ENCODE measurements at places on chromosomes 5 and 9. TPM values are rescaled to one million over a fixed set of nuclear protein-coding genes. Genes with fewer than 3 reads are reported as not detected.
A peak's percentile ranks its signal among the peaks of the same experiment; 100 is the strongest.

- no peak for DNase-seq
Measured at GRCh38 chr5:169923988-169924387, 56.3 kb downstream of the INSYN2B start.

DNA sequence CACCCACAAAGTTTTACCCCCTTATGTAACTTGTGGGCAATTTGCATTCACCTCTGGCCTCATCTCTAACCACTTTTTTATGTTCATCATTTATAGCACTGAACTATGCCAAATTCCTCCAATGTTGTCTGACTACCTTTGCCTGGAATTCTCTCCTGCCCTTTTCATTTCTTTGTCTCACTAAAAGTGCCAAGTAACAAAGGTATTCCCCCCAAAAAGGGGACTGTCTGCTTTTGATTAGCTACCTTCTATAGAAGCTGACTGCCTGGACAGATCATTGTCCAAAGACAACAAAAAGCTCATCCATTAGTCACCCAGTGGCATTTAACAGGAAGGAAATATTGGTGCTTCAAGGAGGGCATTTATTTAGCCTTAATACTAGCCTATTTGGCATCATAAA, 189.9 kb upstream of the VCAN start:
- peak; percentile 94 for DNase-seq

DNA sequence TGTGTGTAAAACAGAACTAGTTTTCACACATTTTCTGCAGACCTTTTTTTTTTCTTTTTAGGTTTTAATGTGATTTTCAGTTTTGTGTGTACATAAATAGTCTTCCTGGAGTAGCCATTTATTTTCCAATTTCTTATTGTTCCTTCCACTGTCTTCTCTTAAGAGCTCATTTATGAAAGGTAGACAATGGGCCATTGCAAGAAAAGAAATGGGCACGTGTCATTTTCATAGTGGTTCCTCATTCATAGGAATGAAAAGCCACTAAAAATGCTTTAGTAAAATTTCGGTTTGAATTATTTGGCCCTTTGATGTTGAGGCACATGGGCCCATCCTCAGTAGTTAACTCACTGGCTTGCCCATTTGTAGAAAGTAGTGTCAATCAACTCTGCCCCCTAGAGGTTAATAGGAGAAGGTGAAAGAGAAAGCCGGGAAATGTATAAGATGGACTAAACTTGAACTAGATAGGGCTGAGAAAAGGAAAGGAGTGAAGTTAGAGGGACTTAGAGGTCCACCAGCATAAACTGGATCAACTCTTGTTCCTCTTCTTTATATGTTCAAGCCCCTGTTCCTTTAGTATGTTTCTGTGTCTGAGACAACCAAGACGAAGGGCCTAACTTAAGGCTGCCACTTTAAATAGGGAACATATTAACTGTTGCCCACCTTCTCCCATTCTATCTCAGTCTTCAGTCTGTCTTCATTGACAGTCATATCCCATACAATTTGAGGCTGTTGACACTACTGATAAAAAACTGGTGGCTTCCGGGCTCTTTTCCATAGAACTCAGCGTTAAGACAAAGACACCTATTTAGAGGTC, 72.6 kb downstream of the SMARCA2 start:
- DNase-seq, result peak; percentile 53

DNA sequence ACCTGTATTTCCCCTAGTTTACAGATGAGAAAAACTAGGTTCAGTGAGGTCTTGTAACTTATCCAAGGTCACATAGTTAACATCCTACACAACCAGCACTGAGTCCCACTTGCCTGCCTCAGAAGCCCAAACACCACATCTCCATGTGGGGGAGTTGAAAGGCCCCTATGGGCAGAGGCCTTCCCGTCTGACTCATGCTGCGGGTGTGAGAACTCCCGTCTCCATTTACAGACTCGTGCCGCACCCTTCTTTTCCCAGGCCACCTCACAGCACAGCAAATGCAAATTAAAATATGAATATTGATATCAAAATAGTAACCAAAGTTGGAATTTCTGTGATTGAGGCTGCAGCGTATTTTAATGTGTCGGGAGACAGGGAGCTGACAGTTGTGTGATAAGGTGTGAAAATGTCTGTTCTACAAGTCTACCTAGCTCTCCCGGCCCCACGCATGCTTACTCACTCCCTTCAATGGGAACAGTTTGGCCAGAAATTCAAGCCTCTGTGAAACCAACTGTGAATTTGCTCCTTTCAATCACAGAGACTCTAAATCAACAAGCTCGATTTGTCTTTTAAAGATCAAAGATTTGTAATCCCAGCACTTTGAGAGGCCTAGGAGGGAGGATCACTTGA, 90.1 kb downstream of the CRB2 start:
- no peak for DNase-seq

DNA sequence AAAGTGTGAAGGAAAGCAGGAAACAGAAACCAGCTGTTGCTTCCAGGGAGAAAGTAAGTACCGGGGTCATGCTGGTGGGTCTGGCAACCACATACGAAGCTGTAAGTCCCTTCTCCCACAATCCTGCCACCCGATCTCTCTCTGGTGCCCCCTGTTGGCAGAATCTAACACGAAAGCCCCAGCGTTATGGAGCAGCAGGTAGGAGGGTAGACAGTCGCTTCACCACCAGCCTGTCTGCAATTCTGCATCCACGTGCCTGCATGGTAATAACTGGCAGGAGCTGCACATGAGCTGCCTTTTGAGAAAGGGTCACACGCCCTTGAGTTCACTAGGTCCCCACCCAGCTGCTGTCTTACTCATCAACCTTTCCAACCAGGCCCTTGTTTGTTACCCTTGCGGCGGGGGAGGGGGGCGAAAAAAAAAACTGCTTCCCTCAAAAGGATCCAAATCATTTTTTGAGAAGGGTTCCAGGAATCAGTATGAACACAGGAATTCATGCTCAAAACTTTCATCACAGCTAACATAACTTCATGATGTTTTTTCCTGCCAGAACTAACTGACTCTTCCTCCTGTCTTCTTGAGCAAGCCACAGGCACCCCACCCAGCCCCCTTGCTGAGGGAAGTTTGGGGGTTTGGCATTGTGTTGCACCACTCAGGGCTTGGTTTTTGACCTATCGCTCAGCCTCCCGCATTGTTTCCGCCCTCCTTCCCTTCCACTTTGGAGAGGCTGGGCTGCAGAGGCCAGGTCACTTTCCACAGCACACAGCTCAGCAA, 19.6 kb upstream of the TMEM252 start:
- peak; percentile 36 for DNase-seq

DNA sequence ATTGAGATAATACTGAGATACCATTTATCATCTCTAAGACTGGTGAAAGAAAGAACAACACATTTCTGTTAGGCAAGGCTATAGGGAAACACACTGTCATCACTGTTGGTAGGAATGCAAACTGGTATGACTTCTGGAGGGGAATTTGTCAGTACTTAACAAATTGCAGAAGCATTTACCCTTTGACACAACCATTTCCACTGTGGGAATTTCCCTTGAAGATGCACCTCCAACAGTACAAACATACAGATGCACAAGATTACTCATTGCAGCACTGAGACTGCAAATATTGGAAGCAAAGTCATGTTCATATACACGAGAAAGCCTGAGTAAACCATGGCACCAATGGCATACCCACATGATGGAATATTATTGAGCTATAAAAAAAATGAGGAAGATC, 17.6 kb downstream of the GM2A start:
- peak; percentile 73 for DNase-seq

GRCh38 chr9:112846528-112847488, 43.9 kb downstream of the SLC46A2 start:
- DNase-seq, result no peak

- DNase-seq, result no peak
Measured at GRCh38 chr5:380701-381309, 59.3 kb downstream of the AHRR start.

GRCh38 chr5:54905246-54905795, 80.1 kb downstream of the ESM1 start:
- no peak for DNase-seq

GRCh38 chr5:74978345-74978744, 74.0 kb downstream of the GCNT4 start:
- DNase-seq, result no peak

GRCh38 chr9:125422853-125423252, 161.2 kb downstream of the GAPVD1 start:
- no peak for DNase-seq

GRCh38 chr9:21875893-21876292, 73.5 kb downstream of the MTAP start:
- DNase-seq, result no peak

DNA sequence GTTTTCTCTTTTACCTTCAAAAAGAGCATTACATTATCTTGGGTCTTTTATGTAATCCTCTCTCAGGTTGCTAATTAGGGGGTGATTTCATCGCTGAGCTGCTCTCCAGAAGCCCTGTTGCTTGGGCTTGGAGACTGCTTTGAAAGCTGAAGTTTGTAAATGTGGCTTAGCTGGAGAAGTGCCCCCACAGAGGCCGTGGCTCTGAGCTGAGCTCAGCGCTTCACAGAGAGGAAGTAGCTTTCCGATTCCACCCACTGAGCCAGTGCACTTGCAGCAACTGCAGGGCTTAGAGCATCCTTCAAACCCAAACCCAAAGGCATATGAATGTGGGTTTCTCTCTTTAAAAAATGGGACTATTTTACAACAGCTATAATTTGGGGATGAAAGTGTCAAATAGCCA, 13.7 kb upstream of the NXNL2 start:
- DNase-seq, result no peak

The QSOX2 gene
- 9.9 TPM for total RNA-seq

The ZMAT2 gene
- total RNA-seq, result 28.2 TPM

The TRIM41 gene
- 18.7 TPM for total RNA-seq

The C5orf34 gene
- 9.8 TPM for total RNA-seq

The PROB1 gene
- 2.2 TPM for total RNA-seq

The PHF19 gene
- 104 TPM for total RNA-seq

The TLX3 gene
- not detected for total RNA-seq

The ARL14EPL gene
- not detected for total RNA-seq
